ENCODE measurements at places on chromosomes 16 and 17.

GRCh38 chr16:88374736-88375135 lies 8.0 kb upstream of the ZNF469 start:
- DNase-seq = no peak

GRCh38 chr16:75364286-75364791 lies 69.0 kb downstream of the CFDP1 start:
- no peak for DNase-seq

GRCh38 chr17:9240659-9241370 lies 219.5 kb downstream of the NTN1 start:
- DNase-seq = no peak

DNA sequence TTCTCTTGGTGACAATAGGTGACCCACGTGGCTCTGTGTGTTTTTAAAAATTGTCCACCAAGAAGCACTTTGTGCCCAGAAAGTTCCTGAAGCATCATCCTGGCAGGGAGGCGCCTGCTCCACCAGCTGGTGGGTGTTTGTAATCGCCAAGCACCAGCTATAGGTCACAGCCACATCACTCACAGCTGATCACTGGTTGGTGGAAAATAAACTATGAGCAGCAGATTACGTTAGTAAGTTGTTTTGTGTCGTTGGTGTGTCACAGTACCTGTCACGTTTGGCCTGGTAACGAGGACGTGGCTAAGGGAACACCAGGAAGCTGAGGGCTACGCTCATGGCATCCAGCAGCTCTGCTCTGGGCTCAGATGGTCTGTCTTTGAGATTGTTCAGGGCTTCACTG lies 10.1 kb downstream of the MRM3 start:
- no peak for DNase-seq

DNA sequence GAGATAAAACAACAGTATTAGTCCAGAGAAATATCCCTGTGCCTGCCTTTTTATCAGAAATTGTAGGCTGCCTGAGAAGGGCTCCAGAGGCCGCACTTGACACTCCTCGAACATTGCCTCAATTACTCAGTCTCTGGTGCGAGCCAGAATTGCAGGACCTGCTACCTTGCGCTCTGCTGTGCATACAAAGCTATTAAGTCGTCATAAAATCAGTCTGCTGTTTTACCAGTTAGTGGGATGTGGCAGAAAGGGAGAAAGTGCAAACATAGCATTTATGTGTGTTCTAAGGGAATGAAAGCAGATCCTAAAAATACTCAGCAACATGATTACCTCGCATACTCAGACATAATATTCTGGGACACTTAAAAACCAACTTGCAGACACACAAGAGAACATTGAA lies 70.6 kb downstream of the TMC6 start:
- no peak for DNase-seq

DNA sequence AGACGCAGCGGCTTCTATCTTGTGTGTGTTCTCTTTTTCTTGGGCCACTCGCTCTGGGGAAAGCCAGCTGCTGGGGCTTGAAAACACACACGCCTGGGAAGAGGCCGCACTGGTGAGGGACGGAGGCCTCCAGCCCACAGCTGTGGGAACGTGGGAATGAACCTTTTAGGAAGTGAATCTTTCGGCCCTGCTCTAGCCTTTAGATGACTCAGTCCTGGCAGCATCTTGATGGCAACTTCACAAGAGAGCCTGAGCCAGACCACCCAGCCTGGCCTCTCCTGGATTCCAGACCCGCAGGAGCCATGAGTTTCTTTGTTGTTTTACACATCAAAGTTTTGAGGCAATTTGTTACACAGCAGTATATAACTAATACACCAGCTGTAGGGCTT lies 2.2 kb upstream of the PDPK1 start:
- DNase-seq = no peak

DNA sequence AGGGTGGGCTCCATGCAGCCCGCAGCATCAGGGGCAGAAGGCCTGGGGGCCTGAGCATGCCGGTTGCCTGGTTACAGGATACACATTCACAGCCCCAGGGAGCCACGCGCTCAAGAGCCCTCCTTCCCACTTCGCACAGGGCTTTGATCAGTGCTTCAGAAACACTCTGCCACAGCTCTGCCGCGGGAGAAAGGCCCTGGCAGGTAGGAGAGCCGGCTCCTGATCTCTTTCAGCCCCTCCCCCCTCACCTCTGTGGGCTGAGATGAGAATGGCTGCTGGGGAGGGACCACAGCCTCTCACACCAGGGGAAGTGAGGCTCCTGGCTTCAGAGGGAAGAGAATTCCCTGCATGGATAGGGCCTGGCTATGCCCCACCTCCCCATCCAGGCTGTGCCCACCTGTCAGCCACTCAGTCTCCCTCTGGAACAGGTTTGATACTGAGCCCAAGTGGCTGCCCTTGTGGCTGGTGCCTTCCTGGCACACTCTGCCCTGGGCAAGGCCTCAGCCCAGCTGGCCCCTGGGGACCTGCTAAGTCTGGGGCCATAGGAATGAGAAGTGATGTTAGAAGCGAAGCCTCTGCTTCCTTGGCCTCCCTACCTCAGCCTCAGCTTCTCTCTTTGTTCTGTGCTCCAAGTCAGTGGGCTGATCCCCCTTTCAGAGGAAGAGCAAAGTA lies 8.6 kb downstream of the DOK4 start:
- no peak for DNase-seq

DNA sequence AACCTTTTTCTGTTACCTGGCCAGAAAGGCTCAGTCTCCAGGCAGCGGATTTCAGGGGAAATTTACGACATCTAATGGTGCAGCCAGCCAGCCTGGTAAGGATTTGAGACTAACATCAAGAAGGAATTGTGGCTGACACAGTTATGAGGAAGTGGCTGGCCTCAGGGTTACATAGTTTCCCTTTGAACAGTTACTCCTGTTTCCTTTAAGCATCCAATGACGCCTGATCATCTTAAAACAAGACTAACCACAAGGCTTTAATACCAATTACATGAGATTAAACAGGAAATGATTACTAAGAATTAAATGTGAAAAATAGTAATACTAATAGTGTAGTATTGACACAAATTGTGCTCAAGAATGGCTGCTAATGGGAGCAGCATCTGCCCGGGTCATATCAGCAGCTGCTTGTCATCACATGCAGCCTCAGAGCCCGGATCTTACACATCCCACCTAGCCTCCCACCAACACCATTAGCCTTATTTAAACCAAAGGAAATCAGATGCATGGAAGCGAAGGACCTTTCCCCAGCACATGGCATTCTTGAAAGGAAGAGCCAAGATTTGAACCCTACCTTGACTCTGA lies 431.8 kb downstream of the PMP22 start:
- no peak for DNase-seq

DNA sequence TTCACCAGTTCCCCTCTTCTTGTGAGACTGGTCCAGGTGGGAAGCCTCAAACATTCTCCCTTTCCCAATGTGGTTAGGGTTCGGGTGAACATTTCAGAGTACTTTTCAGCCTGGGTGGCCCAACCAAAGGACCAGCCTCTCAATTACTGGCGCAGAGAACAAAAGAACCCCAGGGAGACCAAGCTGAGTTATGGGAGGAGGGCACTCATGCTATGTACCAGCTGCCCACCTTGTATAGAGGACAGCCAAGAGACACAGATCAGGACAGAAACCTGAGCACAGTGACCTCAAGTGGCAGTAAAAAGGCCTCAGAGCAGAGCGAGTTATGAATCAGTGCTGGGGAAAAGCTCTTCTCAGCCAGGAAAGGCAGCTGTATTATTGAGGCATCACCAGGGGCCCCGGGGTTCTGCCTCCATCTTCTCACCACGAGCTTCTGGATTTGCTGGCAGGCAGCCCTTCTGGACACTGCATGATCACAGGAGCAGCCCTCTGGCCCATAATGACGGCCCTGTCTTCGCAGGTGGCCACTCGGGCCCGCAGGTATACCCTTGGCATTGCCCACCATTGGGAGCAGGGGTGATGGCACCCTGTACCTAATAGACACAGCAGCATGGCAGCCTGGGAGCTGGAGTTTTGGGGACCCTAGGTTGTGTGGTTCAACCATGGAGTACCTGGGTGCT lies 3.8 kb downstream of the G6PC3 start:
- no peak for DNase-seq

DNA sequence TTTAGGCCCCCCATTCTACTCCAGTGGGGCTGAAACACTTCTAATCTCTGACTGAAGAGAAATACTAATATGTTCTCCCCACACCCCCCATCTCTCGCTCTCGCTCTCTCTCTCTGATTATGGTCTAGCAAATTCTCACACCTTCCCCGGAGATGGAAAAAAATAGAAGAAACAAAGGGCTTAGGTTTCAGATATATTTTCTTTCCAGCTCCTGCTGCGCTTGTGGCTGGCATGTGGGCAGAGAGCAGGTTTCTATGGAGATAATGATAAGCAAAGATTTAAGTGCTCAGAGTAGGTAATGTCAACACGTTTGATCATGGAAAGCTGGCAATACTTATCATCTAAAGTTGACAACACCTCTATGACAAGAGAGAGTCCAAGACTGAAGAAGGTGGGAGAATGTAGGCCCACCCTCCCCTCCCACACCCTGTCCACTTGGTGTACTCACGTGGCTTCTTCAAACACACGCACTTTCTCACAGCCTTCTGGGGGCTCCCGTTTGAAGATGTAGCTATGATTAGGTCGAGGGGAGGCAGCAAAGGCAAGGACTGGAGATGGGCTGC lies 8.0 kb upstream of the SLC35B1 start:
- no peak for DNase-seq

- DNase-seq = no peak
Measured at GRCh38 chr17:37772982-37773381, 28.1 kb upstream of the HNF1B start.

GRCh38 chr16:13552062-13552959 lies 367.6 kb upstream of the ERCC4 start:
- DNase-seq = no peak

DNA sequence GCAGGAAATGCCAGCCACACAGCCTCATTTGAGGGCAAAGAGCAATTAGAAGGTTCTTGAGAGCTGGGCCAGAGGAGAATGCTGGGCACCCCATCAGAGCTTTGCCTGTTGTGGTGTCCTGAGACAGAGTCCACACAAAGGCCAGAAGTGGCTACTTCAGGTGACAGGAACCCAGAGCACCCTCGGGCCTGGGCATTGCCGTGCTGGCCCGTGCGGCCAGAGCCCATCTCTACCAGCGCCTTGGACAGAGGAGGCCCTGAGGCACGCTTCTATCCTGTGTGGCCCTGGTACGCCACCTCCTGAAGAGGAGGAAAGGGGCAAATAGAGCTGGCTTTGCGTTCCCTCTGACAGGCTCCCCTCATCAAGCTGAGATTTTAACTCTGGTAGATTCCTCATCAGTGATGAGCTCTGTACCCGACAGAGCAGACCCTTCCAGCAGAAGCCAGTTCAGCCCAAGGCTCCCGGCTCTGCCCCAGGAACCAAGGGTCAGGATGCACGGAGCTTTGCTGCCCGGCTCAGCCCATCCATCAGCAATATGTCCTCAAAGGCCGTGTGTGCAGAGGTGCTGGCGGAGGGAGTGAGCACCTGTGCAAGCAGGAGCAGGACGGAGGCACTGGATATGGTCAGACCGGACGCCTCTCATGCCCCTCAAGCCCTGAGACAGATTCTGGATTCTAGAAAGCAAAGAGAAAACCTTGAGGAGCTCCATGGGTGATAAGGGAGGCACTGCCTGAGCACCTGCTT lies 3.4 kb upstream of the RASD1 start:
- no peak for DNase-seq

DNA sequence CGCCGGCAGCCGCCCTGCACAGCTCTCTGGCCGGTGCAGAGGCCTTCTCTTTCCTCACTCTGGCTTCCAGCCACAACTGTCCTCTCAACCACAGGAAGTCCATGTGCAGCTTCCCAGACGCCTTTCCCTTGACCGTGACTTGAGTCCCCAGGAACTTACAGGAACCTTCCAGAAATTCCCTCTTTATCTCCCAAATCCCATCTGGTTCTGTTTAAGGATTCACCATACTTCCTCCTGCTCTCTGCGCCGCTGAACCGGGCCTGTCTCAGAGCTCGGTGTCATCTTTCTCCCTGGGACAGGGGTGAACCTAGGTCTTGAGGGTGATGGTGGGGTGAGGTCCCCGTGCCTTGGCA lies 65.2 kb upstream of the ZNF469 start:
- DNase-seq = no peak

- no peak for DNase-seq
Measured at GRCh38 chr17:78219396-78220150, 5.5 kb downstream of the BIRC5 start.

- DNase-seq = no peak
Measured at GRCh38 chr17:42270596-42270995, 5.6 kb downstream of the STAT5B start.

GRCh38 chr17:44384823-44385286 lies 4.6 kb downstream of the ITGA2B start:
- no peak for DNase-seq

GRCh38 chr16:47139561-47140185 lies 4.1 kb downstream of the NETO2 start:
- no peak for DNase-seq

DNA sequence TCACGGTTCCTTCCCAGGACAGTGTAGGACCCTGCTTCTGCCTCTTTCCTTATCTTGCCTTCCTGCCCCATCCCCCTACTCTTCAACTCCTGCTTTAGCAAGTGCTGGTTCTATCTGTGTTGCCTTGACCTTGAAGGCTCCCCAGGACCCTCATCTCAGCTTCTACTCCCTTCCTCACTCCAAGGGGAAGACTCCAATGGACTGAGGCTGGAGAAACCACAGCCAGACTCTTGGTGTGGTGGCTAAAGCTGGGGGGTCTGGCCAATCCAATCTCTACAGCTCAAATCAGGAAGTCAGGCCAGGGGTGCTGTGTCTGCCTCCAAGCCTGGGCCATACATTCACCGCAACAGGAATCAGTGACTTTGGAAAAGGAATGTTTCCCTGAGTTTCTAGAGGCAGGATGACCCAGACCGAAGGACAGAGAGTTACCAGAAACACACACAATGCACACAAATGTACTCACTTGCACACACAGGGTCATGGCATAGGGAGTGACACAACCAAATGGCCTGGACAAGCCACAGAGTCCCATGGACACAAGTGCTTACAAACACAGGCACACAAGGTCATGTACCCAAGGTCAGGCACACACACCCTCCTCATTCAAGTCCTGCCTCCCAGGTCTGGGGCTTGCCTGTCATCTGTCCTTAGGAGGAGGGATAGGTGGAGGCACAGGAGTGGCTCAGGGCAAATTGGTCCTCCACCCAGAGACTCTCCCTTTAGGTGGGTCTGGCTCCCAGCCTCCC lies 1.7 kb upstream of the HSD11B2 start:
- no peak for DNase-seq

DNA sequence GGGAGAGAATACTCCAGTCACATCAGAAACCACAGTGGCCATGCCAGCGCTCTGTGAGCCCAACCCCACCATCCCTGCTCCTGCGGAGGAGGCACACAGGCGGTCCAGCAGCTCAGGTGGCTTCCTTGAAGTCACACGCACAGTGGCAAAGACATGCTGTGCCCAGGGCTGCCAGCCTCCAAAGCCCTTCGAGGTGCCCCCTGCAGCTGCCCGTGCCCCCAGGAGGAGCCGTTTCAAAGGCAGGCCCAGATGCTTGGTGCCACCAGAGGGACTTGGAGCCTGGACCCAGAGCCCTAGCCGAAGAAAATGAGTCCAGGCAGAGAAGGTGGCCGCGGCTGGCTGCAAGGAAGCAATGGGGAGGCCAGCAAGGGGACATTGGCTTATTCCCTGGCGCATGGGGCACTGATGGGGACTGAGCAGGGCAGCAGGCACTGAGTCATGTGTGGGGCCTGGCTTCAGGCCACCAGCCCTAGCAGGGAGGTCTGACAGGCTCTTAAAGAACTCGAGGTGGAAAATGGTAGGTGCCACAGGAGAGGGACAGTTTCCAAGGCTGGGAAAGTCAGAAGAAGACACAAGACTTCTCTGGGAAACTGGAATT lies 17.2 kb upstream of the CACNG1 start:
- DNase-seq = no peak
